ENCODE measurements at places on chromosomes 1 and 21. TPM values are rescaled to one million over a fixed set of nuclear protein-coding genes. Genes with fewer than 3 reads are reported as not detected.

The MMEL1 gene
- total RNA-seq, result not detected

The GNAT2 gene
- not detected for total RNA-seq

The NSL1 gene
- total RNA-seq, result 22.3 TPM

The UBE2U gene
- not detected for total RNA-seq

The RPTN gene
- 0.09 TPM for total RNA-seq

The TBX15 gene
- total RNA-seq, result not detected

The PRRX1 gene
- 20.4 TPM for total RNA-seq

The OLIG2 gene
- not detected for total RNA-seq

The KIAA0040 gene
- total RNA-seq, result 3.3 TPM

The SLC25A34 gene
- 0.57 TPM for total RNA-seq

The SH3GLB1 gene
- total RNA-seq, result 47.7 TPM

The KCNN3 gene
- 0.18 TPM for total RNA-seq

The ST6GALNAC3 gene
- total RNA-seq, result 1.3 TPM

The DYRK3 gene
- total RNA-seq, result 4.3 TPM

The GPR61 gene
- total RNA-seq, result not detected

The NBPF6 gene
- not detected for total RNA-seq

The EFHD2 gene
- total RNA-seq, result 57.8 TPM

The MYOG gene
- not detected for total RNA-seq

The RGS8 gene
- not detected for total RNA-seq

The AK5 gene
- total RNA-seq, result not detected

The NTPCR gene
- total RNA-seq, result 21.0 TPM

The KRTAP19-3 gene
- not detected for total RNA-seq

The PLA2G4A gene
- 22.6 TPM for total RNA-seq

The TMEM240 gene
- total RNA-seq, result 2.7 TPM

The RBP7 gene
- 29.2 TPM for total RNA-seq

The LCE1A gene
- total RNA-seq, result not detected

The PLD5 gene
- 0.57 TPM for total RNA-seq

The INKA2 gene
- total RNA-seq, result 3.9 TPM

The SLAMF9 gene
- total RNA-seq, result 0.92 TPM

The CDC20 gene
- total RNA-seq, result 18.5 TPM

The IVL gene
- total RNA-seq, result 299 TPM

The GRHL3 gene
- total RNA-seq, result 179 TPM

The CD5L gene
- not detected for total RNA-seq

The AQP10 gene
- not detected for total RNA-seq

The HJV gene
- total RNA-seq, result not detected

The PGLYRP3 gene
- 44.0 TPM for total RNA-seq

The ERICH3 gene
- not detected for total RNA-seq

The FAM3B gene
- 52.1 TPM for total RNA-seq

The HRNR gene
- total RNA-seq, result not detected

The KLHL20 gene
- total RNA-seq, result 33.0 TPM
